Fibroblast of skin of right biceps (primary cell): ENCODE measurements at places on chromosomes 2 and 18.

DNA sequence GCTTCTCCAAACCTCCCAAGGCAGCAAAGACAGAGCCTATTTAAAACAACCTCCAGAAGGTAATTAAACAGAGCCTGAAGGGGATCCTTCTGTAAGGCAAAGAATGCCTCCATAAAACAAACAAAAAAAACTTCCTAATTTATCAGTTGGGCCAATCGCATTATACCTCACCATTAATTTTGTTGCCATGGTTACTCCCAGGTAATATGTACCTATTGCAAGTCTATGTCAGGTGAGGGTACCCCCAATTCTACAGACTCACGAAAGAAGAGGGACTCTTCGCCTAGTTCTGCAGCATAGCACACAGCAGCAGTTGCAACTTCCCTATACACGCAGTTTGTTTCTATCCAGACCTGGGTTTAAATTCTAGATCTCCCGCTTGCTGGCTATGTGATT lies 38.8 kb downstream of the SFXN5 start:
- no peak for DNase-seq

DNA sequence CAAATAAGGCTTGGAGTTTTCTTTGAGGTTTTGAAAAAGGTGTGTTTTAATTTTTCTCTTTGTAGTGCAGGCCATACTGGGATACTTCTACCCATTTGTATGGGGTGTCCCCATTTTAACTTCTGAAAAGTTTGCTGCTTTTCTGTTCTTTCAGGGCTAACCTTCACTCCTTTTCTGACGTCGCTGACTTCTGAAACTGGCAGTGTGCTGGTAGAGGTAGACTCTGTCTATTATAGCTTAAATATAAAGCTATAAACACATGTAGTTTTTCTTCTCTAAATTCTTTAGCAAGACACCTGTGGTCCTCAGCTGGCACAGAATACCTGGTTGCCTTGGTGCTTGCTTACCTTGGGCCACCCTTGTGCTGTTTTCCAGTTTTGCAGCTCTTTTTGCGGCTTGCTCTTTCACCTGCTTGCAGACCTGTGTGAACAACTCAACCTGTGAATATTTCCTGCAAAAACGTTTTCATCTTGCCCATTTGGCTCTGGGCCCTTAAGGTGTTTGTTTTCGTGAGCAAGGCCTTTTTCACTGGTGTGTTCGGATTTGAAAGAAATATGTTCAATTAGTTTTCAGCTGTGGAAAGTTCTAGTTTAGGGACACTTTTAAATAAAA lies 42.2 kb downstream of the PHLPP1 start:
- no peak for DNase-seq

DNA sequence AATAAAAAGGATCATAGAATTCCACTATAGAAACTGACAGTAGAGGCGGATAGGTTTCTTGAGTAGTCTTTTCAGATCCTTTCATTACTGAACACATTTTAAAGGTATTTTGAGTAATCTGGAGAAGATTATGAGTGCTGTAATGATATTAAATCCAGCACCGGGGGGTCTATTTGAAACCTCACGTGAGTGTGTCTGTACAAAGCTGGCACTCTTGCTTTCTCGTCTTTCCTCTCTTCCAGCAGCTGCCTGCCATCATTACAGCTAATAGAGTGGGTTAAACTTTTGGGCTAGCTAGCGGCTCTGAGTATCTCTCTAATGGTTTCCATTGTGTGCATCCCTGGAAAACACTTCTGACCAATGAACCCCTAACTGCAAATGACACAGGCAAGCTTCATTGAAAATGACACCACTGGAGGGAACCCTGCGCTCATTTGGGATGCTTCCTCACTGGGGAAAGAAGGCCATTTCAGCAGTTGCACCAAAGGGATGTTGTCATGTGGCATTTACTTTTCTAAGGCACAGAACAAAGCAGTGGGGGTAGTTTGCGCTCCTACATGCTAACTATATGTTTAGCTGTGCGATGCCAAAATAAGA lies 101.0 kb downstream of the HRH4 start:
- no peak for DNase-seq

- DNase-seq = no peak
Observed at GRCh38 chr2:95234816-95235215, 27.5 kb downstream of the ZNF892 start.

DNA sequence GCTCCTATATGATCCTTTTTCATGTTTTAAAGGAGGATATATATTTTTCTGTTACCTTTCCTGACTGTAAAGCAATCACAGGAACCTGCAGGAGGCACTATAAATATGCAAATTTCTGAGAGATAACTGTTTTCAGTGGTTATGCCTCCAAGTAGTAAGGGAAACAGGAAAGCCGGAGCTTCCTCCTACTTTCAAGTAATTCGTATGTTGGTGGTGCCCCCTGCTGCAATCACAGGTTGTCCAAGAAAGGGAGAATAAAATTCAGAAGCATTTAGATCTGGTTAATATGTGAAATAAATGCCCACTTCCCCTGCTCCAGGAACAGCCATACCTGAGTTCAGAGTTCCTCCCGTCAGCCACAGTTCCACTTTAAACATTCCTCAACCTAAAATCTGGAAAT lies 12.0 kb upstream of the BCL11A start:
- peak; percentile 49 for DNase-seq

DNA sequence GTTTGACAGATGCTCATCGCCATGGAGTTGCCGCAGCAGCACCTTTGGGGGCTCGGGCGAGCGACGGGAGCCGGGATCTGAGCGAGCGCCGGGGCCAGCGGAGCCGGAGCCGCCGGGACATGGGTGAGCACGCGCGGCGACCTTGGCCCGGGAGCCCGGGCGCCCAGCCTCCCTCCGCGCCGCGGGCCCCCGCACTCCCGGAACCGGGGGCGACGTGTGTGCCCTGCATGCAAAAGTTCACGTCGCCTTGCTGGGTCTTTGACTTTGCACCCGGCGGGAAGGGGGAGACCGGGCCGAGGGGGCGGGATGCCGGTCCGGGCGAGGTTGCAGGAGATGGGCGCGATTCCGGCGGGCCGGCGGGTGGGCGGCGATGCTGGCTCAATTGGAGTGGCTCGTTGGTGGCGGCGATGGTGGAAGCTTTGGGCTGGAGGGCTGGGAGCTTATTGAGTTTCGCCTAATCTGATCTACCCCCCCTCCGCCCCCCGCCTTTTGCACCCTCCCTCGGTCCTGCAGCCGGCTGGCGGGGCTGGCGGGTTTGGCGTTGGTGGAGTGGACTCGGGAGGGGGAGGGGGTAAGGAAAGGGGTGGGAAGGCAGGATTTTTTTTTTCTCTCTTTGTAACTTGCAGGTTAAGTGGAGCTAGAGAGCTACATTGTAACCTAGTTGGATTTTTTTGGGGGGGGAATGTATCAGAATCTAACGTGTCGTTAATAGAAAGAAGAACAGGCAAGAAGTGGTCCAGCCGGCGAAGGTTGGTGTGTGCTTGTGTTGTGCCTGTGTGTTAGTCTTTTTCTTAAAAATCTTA lies at the start of gene SETBP1:
Gene SETBP1 (plus strand): TSS at position 616 of the 803 bp plus-strand sequence. CDS start 20,459 bp downstream, outside the sequence.
- DNase-seq = peak; percentile 73

DNA sequence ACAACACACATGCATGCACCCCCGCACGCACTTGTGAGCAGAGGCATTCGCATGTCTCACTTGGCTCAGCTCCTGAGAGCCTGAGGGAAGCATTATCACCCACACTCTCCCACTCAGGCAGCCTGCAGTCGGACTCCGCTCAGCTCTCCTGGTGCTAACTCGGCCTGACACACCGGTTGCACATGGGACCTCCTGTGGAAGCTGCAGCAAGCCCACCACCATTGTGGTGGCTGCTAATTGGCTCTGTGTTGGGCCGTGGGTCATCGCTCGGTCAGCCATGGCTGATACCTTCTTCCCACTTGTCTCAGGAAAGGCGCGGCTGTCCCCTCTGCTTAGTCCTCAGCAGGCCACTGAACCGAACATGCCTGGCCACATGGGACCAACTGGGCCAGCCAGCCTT lies 13.7 kb upstream of the TEX261 start:
- DNase-seq = no peak

DNA sequence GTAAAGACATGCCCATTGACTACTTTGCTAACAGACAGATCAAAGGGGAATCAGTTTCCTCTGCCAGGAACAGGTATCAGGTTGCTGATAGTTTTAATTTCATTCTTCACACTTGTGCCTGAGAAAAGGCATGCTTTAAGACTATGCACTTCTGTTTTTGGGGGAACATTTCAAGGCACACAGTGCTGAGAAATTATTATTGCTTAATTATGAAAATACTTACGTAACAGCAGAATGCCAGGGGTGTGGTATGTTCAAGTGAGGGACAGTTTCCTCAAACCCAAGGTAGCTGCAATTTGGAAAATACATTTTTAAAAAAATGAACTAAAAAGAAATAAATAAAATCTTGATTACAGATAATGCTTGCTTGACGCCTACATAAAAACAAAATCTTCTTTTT lies 1746.1 kb upstream of the PIK3C3 start:
- DNase-seq = no peak

DNA sequence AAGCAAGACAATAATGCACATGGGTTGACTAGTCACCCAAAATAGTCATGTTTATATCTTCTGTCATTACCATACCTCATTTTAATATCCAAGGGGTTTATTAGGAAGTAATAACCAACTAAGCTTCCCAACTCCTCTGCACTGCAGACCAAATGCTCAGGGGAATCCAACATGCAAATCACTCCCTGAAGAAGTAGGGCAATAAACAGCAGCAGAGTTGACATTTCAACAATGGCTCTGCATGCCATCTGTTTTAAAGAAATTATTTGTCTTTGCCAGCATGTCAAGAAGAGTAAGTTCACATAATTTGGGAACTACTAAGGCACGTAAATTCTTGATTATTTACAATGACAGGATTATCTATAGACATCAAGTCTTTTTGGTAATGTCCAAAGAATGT lies 84.4 kb upstream of the LYPD1 start:
- no peak for DNase-seq

GRCh38 chr2:228798458-228799207 lies 472.5 kb downstream of the PID1 start:
- peak; percentile 26 for DNase-seq

DNA sequence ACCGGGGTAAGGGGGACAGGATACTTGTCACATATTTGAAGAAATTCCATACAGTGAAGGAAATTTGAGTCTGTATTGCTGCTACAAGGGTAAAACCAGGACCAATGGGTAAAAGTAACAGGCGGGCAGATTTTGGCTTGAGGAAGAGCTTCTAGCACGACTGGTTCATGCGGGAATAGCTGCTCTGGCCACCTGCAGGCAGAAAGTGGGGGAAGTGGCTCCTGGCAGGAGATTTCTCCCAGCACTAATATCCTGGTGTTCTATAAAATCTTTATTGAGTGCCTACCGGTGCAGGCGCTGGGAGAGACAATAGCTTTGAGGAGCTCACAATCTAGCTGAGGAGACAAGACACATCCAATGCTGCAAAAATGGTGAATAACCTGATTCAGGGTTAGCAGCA lies 198.5 kb downstream of the LOXHD1 start:
- DNase-seq = no peak

DNA sequence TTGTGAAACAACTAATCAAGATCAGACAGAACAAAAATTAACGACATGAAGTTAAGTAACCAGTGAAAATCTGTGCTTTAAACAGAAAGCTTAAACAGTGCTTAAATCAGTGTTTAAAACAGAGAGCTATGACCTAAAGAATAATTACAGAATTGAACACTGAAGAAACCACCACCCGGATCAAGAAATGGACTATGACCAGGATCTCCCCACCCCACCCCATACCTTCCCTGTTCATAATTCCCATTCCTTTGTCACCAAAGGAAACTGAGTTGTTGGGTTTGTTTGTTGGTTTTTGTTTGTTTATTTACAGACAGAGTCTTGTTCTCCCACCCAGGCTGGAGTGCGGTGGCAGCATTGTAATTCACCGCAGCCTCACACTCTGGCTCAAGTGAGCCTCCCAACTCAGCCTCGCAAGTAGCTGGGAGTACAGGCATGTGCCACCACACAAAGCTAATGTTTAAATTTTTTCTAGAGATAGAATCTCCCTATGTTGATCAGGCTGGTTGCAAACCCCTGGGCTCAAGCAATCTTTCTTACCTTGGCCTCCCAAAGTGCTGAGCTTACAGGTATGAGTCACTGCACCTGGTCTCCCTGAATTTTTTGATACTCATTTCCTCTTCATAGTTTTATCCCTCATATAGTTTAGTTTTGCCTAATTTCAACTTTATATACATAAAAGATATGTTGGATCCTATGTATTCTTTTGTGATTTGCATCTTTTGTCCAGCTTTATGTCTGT lies 8.2 kb upstream of the ALPG start:
- DNase-seq = no peak

GRCh38 chr2:48423376-48423775 lies 106.6 kb upstream of the STON1 start:
- peak; percentile 83 for DNase-seq

GRCh38 chr18:7645756-7646155 lies 78.6 kb downstream of the PTPRM start:
- DNase-seq = peak; percentile 9

DNA sequence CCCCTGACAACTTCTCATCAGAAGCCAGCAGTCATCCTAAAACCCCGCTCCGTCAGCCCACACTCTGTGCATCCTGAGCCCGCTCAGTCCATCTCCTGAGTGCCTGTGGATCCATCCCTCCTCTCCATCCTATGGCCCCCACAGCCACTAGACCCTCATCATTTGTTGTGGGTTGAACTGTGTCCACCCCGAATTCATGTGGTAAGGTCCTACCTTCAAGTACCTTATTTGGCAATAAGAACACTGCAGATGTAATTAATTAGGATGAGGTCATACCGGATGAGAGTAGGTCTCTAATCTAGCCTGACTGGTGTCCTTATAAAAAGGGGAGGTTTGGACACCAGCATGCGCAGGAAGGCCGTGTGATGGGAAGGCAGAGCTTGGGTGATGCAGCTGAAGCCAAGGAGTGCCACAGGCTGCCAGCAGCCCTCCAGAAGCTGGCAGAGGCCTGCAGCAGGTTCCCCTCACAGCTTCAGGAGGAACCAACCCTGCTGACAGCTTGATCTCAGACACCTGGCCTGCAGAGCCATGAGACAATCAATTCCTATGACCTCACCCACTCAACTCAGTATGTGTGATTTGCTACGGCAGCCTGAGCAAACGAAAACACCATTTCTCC lies 192.4 kb downstream of the ZBTB7C start:
- DNase-seq = no peak

- peak; percentile 75 for DNase-seq
Observed at GRCh38 chr2:82790206-82791021, 1668.7 kb downstream of the SUCLG1 start.
